ENCODE measurements at places on chromosomes 2 and 18. TPM values are rescaled to one million over a fixed set of nuclear protein-coding genes. Genes with fewer than 3 reads are reported as not detected.

DNA sequence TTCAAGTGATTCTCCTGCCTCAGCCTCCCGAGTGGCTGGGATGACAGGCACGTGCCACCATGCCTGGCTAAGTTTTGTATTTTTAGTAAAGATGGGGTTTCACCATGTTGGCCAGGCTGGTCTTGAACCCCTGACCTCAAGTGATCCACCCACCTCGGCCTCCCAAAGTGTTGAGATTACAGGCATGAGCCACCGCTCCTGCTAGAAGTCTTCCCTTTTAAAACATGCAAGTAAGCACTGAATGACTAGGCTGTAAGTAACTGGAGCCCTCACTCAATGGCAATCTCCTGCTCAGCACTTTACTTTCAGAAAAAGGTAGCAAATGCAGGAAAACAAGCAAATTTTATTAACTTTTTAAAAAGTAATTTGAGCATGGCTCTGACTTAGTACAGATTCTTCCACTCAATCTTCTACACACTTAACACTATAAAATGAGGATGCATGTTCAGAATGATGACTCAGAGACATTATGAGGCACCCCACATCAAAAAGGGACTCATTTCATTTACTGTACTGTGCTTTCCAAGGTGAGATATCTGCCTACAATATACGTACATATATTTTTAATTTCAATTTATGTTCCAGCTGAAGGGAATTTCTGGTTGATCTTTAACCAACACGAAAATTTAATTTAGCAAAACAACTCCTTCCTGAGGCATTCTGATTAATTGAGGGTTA, 6.6 kb upstream of the NCK2 start:
- H3K4me3 ChIP-seq = no peak overlapping the region
- no peak for DNase-seq
- H3K27me3 ChIP-seq = no peaks in the 10 kb centered on the region
- no peaks in the 10 kb centered on the region for H3K36me3 ChIP-seq

IL36A gene
- total RNA-seq = not detected

DNA sequence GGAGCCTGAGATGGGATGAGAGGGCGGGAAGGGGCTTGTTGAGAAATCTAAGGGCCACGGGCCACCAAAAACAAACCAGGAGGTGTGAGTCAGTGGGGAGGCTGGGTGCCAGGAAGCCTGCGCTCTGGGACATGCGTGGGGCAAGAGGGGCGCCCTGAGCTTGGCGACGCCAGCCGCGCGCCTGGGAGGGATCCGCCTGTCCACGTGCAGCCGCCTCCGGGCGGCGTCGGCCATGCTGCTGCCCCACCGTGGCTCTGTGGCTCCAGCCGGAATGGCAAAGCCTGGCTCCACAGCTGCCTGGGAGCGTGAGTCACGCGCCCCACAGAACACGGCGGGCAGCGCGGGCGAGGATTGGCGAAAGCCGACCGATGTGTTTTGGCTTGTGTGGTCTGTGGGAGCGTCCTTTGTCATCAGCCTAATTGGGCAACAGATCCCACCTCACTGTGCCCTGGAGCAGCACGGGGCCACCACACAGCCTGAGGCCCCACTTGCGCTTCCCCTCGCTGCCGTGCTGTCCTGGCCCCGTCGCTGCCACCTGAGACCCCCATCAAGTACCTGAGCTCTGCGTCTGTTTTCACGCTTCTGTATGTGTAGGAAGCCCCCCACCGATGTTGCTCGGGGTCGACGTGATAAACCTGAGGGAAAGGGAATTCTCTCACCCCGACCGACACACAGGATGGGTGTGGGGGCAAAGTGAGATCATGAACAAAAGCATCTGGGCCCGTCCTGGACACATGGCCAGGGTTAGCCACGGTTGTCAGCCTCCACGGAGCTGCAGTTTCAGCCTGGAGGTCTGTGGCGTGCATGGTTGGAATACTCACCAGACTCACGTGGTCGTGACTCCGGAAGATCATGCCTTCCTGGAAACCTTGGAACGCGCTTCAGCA, 80.5 kb downstream of the NFATC1 start:
- peaks cover 2% of the 10 kb centered on the region for H3K27me3 ChIP-seq
- H3K4me3 ChIP-seq = no peak overlapping the region
- no peak for DNase-seq
- no peaks in the 10 kb centered on the region for H3K36me3 ChIP-seq
- no peak overlapping the region for H3K27ac ChIP-seq

CXCR4 gene
- 2.8 TPM for total RNA-seq

DNA sequence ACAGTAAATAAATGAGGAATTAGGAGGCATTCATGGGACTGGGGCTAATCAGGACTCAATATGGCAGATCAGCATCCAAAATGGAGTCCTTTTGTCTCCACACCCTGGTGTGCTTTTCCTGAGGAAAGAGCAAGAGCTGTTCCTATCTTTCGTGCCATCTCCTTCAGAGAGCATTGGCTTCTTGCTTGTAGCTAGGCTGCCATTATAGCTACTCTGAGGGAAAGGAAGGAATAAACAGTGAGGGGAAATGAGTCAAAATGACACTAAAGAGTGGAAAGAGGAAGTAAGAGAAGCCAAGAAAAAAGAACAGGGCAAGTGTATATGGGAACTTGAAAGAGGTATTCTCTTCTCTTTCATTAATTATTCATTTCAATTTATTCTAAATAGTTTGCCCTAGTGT, 8.4 kb upstream of the NMI start:
- no peak for DNase-seq
- H3K4me3 ChIP-seq = no peak overlapping the region
- H3K4me1 ChIP-seq = peaks cover 4% of the 10 kb centered on the region

DNA sequence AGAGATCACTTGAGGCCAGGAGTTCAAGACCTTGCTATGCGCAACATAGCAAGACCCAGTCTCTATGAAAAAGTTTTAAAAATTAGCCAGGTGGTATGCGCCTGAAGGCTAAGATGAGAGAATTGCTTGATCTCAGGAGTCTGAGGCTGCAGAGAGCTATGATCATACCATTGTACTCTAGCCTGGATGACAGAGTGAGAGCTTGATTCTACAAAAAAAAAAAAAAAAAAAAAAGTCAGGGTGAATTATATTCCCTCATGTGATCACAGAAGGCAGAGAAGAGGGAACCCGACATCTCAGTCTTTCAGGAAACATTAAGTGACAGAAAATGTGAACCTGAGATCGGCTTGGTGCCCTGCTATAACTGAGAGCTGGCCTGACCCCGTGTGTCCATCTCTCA, 171.2 kb upstream of the MSH6 start:
- H3K36me3 ChIP-seq = no peaks in the 10 kb centered on the region
- H3K27me3 ChIP-seq = peaks cover 2% of the 10 kb centered on the region
- no peaks in the 10 kb centered on the region for H3K4me1 ChIP-seq
- no peak for DNase-seq
- no peak overlapping the region for H3K27ac ChIP-seq
- H3K4me3 ChIP-seq = no peak overlapping the region
